Activated T-cell treated with anti-CD3 and anti-CD28 coated beads, Interleukin-2, amount 50 U/mL, for 48 hours (primary cell): ENCODE measurements at places on chromosomes 7 and 10.
A peak's percentile ranks its signal among the peaks of the same experiment; 100 is the strongest.

- DNase-seq = no peak
Measured at GRCh38 chr7:29748286-29749099, 57.8 kb upstream of the WIPF3 start.

GRCh38 chr10:13298748-13299436 lies 972 bp downstream of the PHYH start:
- DNase-seq = no peak

DNA sequence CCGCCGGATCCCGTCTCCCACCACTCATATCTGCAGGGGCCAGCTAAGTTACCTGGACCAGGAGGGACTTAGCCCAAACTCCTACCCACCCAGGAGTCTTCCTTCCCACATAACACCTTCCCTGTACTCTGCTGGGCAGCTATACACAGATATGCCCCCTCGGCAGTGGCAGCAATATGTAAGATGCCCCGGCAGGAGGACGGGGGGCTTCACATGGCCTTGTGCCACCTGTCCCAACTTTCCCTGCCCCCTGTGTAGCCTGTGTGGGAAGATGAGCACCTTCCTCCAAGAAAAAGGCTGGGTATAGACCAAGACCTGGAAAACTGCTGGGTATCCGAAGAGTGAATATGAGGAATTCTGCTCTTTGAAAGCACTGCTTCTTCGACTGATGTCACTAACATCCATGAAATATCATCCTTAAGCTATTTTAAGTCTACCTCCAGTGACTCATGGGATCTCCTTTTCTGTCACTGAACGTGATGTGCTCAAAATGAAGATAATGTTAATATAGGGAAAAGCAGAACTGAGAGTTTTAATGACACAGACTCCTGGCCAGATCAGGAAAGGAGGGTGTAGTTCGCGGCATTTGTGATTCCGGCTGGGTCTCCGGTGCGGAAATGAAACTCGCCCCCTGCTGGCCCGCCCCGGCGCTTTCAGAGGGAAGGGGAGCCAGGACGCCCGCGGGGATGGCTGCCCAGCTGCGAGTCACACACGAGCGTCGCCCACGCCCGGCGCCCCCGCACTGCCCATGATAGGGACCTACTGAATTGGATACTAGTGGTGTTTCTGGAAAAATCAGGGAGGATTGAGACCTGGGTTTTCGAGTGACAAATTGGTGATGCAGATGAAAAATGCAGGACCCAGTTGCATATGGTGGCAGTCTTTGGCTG lies 256.9 kb upstream of the NFE2L3 start:
- DNase-seq = peak; percentile 77

GRCh38 chr7:83339907-83340306 lies 177.2 kb upstream of the PCLO start:
- DNase-seq = no peak

DNA sequence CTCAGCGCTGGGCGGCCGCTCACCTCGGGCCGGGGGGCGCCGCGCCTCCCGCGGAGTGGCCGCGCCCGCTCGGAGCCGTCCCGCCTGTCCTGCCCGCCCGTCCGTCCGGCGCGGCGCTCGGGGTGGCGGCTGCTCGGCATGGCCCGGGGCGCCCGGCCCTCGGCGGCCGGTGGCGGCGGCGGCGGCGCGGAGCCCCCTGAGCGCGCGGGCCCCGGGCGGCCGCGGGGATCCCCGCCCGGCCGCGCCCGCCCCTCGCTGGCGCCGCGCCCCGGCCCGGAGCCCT lies 338 bp downstream of the SDK1 start:
- DNase-seq = no peak

DNA sequence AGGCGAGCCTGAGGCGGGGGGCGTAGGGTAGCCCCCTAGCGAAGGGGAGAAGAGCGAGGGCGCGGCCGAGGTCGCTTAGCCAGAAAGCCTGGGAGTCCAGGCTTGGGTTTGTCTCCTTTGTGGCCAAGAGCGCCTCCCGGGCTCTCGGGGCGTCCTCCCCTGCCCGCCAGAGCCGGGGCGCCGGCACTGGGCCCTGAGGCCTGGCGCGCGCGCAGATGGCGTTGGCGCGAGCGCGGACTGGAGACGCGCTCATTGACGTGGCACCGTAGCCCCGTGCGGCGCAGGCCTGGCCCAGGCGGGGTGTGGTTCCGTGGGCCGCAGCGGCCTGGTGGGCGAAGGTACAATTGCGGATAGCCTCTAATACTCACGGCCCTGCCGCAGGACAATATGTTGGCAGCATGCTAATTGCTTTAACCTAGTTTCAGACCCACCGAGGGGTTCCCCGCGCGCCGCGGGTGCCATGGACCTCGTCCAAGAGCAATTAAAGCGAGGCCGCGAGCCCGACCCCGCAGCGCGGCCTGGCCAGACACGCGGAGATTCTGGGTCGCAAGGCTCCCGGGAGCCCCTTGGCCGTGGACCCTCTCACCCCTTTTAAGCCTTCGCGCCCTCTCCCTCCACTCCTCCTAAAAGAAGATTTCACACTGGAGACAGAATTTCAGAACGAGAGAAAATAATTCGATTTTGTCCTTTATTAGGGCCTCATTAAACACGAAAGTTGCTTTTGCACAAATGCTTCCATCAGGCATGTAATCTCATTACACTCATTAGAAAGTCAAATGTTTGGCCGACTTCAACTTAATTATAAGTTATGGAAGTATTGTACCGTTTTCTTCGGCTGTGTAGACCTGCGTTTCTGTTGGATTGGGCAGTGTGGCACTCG lies 3.1 kb downstream of the PTF1A start:
- no peak for DNase-seq

DNA sequence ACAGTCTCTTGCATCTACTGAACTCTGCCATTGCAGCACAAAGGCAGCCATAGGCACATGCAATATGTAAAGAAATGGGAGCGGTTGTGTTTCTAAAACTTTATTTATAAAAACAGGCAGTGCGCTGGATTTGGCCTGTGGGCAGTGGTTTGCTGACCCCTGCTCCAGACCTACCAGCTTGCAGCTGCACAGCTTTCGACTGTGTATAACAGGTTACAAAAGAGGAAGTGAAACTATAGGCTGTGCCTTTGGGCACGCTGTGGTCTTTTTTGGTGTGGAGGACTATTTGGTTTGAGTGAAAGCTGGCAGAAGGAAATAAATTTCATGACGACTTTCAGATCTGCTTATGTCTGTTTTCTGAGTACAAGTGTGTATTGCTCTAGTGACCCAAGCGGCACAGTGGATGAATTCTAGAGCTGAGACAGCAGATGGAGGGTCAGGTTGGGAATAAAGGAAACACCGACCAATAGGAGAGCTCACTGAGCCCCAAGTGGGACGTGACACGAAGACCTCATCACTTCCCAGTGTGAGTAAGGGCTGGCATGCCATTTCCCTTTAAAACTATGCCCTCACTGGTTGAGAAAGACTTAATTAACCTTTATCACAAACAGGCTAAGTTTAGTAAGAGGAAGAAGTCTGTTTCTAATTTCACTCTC lies 152.7 kb downstream of the ANK3 start:
- DNase-seq = peak; percentile 54

DNA sequence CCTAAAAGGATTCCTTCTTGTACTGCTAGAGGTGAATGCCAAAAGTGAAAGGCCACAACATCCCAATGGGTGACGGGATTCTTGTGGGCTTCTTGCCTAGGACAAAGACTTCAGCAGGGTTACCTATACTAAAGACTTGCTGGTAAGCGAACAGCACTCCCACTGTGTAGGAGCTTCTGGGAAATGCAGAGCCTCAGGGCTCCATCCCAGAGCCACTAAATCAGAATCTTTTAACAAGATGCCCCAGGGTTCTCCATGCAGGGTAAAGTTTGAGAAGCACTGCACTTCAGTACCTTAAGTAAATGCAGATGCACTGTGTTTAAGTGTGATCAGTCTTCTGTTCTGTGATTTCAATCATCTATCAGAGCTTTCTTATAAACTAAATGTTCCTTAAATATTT lies 266.9 kb upstream of the KLF14 start:
- no peak for DNase-seq

GRCh38 chr10:69360485-69361302 lies 56.0 kb downstream of the TACR2 start:
- no peak for DNase-seq

GRCh38 chr7:151568956-151569940 lies 49.6 kb upstream of the RHEB start:
- DNase-seq = no peak

- no peak for DNase-seq
Measured at GRCh38 chr10:963186-963585, 25.0 kb upstream of the GTPBP4 start.
